ENCODE measurements at places on chromosomes 13 and 19.
A peak's percentile ranks its signal among the peaks of the same experiment; 100 is the strongest.

DNA sequence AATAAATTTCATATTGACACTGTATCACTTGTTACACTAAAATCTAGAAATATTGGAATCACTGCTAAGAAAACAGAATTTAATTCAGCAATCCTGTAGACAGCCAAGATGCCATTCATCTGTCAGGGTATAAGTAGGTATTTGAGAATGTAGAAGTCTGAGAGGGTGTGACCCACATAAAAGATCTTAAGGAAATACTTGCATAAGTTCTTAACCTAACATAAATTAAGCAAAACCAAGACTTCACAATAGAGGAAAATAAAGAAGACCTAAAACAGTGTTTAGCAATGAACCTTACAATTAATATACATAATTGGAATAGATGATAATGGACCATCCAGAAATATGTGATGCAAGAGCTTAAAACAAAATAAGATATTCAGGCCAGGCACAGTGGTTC, 636.2 kb downstream of the TBC1D4 start:
- DNase-seq: no peak

DNA sequence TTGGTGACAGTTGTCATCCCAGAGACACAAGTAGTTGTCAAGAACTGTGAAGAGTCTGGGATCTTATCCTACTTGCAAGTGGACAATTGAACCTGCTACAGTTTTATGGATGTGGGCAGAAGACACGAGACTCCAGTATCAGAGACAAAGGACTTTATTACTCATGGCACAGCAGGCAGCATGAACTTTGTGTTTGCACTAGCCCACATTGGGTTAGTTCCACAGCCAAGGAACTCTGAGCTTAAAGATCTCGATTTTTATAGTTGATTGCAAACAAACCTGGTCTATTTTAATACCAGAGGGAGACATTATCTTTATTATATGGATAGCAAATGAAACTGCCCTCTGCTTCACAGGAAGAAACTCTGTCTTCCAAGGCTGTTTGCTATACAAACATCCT, 16.0 kb upstream of the TPM4 start:
- no peak for DNase-seq

DNA sequence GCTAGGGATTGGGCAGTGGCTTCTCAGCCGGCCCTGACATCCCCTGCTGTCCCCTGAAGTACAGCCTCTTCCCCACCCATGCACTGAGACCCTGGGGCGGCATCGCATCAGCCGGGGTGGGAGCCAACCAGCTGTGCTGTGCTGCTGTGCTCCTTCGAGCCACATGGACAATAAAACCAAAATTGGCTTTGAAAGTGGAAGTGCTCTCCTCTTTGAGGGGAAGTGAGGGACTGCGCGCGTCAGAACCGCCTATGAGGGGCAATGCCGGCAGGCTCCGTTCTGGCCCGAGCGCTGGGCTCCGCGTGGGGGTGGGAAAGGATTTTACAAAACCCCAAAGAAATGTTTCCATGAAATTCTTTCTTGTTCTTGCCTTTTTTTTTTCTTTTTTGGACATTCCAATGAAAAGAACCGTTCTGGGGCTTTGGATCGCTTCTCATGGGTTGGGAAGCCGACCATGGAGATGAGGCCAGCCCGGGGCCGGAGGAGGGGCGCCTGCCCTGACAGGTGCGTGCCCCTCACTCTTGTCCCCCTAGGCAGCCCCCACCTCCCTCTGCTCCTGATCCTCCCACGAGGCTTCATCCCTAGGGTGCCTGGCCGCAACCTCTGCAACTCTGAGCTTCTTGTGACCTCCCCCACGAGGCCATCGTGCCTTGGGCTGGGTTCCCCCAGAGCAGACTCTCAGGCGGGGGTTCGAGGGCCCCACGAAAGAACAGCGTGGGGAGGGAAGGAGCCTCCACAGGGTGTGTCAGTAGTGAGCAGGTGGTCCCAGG, 22.6 kb downstream of the KLHL26 start:
- no peak for DNase-seq

DNA sequence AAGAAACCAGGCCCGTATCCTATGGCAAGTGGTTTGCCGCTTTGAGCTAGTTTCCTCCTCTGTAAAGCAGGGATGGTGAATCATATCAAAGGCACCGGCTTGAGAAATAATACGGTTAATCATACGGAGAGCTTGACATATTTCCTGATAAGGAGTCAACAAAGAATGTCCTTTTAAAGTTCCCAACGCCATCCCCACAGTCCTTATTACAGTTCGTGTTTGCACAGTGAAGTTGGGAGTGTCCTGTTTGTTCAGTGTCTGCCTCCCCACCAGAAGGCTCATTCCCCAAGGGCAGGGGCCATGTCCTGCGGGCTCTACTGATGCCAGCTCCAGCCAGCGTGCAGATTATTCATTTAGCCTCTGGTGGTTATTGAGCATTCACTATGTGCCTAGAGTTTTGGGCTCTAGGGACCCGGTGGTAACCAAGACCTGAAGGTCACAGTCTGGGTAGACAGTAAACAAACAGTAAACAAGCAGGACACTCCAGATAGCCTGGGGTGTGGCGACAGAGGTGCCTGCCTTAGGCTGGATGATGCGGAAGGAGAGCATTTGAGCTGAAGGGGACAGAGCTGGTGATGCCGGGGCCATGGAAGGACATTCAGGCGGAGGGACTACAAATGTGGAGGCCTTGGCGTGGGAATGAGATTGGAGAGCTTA, 6.3 kb downstream of the GRAMD1A start:
- DNase-seq: no peak

- DNase-seq: no peak
Observed at GRCh38 chr13:101612735-101613134, 160.3 kb downstream of the ITGBL1 start.

- DNase-seq: no peak
Observed at GRCh38 chr19:11813703-11814028, 407 bp upstream of the ZNF440 start.

- no peak for DNase-seq
Observed at GRCh38 chr13:90806016-90806615, 541.4 kb upstream of the MIR17HG start.

DNA sequence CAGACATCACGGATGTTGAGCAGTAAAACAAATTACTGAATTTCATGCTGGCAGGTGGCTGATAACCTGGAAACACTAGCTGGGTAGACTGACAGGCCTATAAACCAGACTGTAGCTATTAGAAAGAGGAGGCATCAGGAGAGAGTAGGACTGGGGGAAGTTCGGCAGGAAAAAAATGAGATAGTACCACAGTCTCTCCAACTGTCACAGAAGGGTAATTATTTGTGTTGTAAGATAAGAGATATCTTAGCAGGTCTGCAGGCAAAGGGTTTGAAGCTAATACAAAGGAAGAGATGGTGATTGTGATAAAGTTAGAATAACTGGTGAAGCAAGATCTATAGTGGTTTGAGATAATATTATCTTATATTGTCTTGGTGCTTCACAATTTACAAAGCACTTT, 41.7 kb downstream of the MIPEP start:
- DNase-seq: no peak

DNA sequence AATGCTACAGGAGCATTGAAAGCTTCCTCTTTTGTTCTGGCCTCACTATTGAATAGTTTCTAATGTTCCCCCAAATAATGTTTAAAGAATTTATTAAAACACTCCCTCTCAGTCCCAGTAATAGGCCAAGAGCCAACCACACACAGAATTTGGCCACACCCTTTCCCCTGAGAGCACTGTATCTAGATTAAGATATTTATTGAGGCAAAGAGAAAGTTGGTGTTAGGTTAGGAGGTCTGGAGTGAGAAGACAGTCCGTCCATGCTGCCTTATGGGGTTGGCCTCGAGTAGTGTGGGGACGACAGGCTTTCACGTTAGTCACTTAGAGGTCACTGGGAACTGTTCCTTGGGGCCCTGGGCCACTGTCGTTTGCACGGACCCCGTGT, 122.9 kb upstream of the RNF113B start:
- DNase-seq: no peak

GRCh38 chr13:73169971-73170370, 111.2 kb downstream of the KLF5 start:
- no peak for DNase-seq

GRCh38 chr13:26220575-26220974, 1.5 kb downstream of the RNF6 start:
- DNase-seq: peak; percentile 29

- DNase-seq: no peak
Observed at GRCh38 chr19:35612224-35612558, 344 bp upstream of the HAUS5 start.

DNA sequence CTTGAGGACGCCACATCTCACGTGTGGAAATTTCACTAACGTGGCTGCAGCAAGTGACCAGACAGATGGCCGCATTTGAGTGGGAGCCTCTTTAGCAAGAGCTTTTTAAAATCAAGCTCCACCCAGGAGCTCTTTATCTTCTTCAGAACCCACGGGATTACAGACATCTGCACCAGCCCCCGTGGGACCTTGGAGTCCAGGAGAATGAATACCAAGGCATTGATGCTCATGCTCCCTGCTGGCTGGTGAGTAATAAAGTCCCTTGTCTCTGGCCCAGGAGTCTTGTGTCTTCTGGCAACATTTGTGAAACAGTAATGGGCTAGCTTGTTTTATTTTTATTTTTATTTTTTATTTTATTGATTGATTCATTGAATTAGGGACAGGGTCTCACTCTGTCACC, 64.4 kb downstream of the TRPM4 start:
- DNase-seq: no peak

- DNase-seq: no peak
Observed at GRCh38 chr19:33374236-33374714, 766 bp downstream of the CEBPG start.

DNA sequence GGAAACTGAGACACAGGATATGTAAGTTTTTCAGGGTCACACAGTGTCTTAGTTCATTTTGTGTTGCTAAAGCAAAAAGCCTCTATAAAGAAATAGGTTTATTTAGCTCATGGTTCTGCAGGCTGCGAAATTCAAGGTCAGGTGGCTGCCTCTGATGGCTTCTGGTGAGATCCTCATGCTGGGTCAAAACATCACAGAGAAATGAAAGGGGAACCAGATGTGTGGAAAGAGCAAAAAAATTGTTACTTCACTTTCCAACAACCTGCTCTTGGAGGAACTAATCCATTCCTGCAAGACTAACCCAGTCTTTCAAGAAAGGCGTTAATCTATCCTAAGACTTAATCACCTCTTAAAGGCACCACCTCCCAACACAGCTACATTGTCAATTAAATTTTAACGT, 64.2 kb upstream of the UBL3 start:
- no peak for DNase-seq

GRCh38 chr19:10921199-10921909, 7.1 kb downstream of the YIPF2 start:
- no peak for DNase-seq

- DNase-seq: no peak
Observed at GRCh38 chr19:48856921-48857320, 11.5 kb downstream of the PLEKHA4 start.

DNA sequence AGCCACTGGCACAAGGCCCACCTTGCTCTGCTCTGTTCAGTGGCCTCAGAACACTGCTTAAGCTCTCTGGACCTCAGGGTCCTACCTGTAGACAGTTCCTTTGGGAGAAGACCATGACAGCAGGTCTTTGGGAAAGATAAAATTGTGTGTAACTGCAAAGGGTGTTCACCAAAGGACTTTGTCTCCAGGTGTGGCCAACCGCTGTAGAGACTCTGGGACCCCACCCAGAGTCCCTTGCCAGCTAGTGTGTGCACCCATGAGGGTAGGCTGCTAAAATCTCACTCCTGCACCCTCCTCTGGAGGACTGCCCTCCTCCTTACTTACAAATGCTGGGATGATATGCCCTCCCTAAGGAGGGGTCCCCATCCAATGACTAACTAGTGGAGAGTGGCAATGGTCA, 211.2 kb downstream of the TSHZ3 start:
- no peak for DNase-seq

DNA sequence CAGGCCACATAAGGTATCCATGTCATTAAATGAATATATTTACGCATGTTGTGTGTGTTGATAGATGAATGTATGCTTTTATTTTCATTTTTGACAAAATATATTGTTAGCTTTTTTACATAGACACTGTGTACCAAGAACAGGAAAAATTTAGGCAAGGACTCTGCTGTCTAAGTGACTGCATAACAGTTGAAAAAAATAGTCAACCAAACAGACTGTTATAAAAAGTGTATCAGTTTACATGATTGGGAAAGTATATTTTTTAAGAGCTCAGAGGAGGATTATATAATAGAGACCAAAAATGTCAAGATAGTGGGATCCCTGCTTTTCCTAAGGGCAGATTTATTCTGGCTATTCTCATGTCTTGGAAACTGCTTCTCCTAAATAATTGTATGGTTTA, 858.0 kb downstream of the SLITRK1 start:
- no peak for DNase-seq

GRCh38 chr19:37695144-37695899, 24.2 kb downstream of the ZNF607 start:
- DNase-seq: no peak

DNA sequence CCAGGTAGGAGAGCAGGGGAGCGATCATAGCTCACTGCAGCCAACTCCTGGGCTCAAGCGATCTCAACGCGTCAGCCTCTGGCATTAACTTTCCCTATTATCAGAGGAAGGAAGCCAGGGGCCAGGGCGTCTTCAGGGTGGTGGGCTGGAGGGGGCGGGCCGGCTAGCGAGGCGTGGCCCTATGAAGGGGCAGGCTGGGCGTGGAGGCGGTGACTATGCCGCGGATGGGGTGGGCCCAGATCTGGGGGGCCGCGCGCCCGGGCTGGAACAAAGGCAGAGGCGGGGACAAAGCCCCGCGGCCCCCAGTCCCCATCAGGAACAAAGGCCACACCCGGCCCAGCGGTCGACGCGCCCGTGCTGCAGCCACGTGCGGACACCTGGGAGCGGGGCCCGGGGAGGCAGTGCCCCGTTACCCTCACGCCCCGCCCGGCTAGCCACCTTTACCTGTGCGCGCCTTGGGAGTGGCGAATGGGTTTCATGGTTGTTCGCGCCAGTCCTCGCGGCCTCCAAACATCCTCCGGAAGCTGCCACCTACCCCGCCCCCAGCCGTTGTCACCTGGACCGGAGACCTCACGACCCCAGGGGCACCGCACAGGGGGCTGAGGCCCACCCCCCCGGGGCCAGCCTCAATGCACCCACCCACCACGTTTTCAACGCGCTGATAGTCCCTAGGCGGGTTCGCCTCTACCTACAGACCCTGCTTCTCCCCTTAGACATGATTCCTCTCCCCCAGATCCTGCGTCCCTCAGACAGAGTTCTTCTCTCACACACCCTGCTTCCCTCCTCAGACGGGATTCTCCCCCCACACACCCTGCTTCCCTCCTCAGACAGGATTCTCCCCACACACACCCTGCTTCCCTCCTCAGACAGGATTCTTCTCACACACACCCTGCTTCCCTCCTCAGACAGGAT, 5.4 kb upstream of the TRIM28 start:
- no peak for DNase-seq

DNA sequence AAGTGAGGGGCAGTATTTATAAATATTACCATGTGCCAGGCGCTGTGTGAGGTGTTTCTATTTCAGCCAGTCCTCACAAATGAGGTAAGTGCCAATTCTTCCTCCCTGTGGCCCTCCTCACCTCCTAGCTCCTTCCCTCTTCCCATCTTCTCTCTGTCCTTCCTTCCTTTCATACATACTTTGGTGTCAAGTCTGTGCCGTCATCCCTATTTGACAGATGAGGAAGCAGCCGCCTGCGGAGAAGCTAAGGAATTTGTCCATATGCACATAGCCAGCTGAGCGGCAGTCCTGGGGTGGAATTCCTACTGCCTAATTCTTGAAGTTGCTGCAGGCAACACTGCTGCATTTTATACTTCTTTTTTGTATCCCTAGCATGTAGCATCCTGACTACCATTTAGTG, 150.8 kb downstream of the B3GLCT start:
- no peak for DNase-seq

Measured in RWPE1 (cell line).